ENCODE measurements at places on chromosomes 16 and 17.

DNA sequence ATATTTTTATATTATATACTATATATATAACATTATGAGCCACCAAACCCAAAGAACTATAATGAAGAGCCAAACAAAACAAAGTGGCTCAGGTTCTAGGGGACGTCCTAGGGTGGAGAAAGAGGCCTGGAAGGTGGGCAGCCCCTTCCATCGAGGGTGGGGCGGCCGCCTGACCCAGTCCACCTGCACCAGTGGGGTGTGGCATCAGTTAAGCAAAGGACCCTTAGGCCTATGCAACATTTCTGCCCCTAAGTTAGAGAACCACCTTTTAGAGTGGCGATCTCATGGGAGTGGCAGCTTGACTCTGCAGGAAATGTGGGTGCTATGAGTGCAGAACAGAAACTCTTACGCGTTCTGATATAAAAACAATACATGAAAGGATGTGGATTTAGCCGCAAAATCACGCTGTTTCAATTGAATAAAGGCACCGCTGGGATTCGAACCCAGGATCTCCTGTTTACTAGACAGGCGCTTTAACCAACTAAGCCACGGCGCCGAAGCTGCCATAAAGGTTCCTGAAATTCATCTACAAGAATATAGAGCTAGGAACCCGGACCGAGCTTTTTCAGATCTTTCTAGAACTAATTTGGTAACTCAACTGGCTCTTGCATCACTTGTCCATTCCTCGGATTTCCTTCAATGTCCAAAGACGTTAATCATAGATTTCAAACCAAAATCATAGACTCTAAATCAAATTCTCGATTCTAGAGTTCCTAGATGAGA, 15.6 kb upstream of the AURKB start:
- DNase-seq: no peak

DNA sequence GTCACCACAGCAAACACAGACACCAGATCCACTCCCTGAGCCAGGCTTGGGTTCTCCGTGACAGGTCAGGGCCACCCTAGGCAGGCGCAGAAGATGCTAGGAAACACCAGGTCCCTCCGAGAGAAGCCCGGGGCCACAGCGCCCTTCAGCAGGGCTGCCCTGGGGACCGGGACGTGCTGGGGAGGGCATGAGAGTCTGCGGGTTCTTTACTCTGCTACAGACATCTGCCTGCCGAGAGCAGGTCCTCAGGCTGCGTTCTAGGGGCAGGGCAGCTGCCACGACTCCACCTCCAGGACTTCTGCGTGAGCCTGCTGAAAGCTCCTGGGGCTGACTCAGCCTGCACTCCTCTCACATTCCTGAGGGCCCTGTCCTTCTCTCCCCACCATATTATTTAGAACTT, 11.4 kb downstream of the MYLK3 start:
- no peak for DNase-seq

DNA sequence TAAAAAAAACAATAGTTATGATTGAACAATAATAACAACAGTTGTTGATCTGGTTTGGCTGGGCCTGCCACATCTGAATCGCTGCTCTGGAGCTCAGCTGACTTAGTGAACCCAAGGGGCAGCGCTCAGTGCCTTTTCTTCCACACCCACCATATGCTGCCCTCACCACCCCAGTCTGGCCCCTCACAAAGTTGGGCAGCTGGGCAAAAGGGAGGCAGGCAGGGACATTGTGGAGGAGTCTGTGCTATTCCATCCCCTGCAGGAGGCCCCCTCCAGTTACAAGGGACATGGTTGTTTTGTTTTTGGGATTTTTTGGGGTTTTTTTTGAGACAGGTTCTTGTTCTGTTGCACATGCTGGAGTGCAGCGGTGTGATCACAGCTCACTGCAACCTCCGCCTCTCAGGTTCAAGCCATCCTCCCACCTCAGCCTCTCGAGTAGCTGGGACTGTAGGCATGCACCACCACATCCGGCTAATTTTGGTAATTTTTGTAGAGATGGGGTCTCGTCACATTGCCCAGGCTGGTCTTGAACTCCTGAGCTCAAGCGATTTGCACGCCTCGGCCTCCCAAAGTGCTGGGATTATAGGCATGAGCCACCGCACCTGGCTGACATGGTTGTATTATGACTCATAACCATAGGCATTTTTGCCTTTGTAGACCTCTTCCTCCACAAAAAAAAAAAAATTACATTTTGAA, 8.6 kb upstream of the PECAM1 start:
- DNase-seq: no peak

- DNase-seq: no peak
Observed at GRCh38 chr16:77789085-77790008, 983 bp downstream of the VAT1L start.

- DNase-seq: no peak
Observed at GRCh38 chr16:81651758-81652718, 127.1 kb upstream of the PLCG2 start.

- no peak for DNase-seq
Observed at GRCh38 chr16:67269766-67270165, 9.6 kb upstream of the PLEKHG4 start.

DNA sequence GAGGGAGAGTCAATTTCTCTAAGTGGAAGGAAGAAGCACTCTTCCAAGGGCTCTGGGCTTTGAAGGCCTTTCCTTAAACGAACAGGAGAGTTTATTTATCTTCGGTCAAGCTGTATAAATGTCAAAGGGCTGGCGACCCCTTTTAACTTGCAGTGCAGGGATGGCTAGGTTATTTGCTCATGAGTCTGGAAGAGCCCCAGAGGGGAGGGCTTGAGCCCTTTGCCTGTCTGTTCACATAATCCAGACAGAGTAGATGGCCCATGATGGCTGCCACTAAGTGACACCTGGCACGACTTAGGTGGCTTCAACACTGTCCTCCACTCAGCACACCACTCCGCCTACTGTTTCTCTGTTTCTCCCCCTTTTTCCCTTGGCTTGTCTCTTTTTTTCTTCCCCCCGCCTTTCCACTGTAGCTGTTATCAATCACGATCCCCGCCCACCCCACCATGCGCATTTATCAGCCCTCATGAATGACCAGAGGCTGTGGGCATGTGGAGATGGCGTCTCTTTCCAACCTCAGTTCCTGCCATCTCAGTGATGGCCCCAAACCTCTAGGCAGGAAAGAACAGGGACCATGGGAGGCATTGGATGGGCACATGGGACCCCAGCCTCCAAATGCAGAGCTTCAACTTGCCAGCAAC, 408.7 kb upstream of the TNRC6C start:
- no peak for DNase-seq
